ENCODE measurements at places on chromosomes 6 and 20. TPM values are rescaled to one million over a fixed set of nuclear protein-coding genes. Genes with fewer than 3 reads are reported as not detected.

DNA sequence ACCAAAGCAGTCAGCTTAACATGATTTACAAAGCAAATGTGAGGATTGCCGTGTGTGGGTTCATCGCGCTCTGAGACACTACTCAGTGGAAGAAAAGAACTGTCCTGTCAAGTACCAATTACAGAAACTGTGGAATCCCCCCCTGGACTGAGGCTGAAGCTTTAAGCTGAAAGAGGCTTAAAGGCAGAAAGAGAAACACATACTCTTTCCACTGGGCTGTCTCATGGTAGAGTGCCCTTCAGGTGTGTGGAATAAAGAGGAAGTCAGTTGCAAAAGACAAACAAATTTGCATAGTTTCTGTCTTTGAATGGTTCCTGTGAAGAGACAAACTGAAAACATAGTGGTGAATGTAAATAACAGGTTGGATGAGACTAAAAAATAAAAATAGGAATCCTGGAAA lies 560.4 kb upstream of the SYNCRIP start:
- no peak overlapping the region for H3K4me3 ChIP-seq
- H3K4me1 ChIP-seq = no peaks in the 10 kb centered on the region
- DNase-seq = no peak
- no peak overlapping the region for H3K27ac ChIP-seq

DNA sequence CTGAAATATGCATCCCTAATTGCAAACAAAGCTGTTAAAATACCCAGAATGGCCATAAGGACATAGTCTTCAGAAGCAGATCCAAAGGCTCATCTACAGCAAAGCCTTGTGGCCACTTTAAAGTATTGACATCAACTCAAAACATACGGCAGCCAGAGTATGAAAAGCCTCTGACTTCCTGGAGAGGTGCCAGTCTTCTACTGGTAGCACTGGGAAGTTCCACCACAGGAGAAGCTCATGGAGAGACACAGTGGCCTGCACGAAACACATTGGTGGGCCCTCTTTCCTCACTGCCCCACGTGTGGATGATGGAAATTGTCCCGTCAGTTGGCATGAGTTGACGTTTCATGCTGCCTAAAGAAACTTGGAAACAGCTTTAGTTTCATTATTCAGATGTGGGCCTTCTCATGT lies 202.6 kb upstream of the HEY2 start:
- peaks cover 12% of the 10 kb centered on the region for H3K27me3 ChIP-seq
- no peaks in the 10 kb centered on the region for H3K36me3 ChIP-seq
- no peak overlapping the region for H3K27ac ChIP-seq

GRCh38 chr6:16956361-16956760 lies 145.5 kb upstream of the STMND1 start:
- no peak for DNase-seq
- H3K27me3 ChIP-seq = peaks cover 36% of the 10 kb centered on the region
- peaks cover 30% of the 10 kb centered on the region for H3K4me1 ChIP-seq
- peak overlapping the region; percentile 82 for H3K27ac ChIP-seq
- no peak overlapping the region for H3K4me3 ChIP-seq
- peaks cover 8% of the 10 kb centered on the region for H3K36me3 ChIP-seq

DNA sequence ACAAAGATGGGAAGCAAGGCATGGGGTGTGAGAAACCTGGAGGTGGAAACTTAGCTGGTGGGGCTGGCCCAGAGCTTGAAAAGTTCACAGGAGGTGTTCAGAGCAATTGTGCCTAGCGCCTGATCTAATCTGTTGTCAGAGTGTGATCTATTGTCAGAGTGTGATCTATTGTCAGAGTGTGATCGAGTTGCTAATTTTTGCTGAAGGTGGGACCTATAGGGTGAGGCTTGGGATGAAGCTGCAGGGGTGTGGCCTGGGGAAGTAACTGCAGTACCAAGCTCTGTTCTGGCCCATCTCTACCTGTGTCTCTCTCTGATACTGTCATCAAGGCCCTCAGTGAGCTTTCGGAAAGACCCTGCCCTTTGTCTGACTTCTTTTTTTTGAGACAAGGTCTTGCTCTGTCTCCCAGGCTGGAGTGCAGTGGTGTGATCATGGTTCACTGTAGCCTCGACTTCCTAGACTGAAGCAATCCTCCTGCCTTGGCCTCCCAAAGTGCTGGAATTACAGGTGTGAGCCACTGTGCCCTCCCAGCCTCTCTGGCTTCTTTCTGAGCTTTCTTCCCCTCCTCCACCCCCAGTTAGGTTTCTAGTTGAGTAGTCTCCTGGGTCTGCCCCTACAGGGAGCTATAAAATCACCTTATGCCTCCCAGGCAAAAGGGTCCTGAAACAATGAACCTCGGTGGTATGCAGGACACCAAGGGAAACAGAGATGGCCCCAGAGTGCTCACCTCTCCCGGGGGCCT lies 150.8 kb upstream of the RNF24 start:
- peaks cover 24% of the 10 kb centered on the region for H3K4me1 ChIP-seq
- peaks cover 7% of the 10 kb centered on the region for H3K27me3 ChIP-seq
- no peaks in the 10 kb centered on the region for H3K36me3 ChIP-seq
- H3K27ac ChIP-seq = no peak overlapping the region
- no peak overlapping the region for H3K4me3 ChIP-seq

DNA sequence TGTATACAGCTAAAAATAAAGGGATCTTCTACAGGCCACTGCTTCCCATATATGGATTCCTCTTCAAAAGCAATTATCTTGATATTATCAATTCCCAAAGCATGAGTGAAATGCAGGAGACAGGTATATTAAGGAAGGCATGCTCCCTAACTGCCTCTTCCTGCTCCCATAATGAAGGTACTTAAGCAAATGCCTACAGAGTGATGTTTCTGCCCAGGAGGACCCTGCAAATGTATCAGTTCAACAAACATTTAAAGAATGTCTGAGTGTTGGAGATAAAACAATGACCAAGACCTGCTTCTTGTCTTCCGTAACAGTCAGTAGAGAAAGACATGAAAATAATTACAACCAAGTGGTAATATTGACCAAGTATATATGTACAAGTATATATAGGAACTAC lies 4.2 kb downstream of the UBE2J1 start:
- H3K36me3 ChIP-seq = peaks cover 23% of the 10 kb centered on the region
- no peak for DNase-seq
- H3K27ac ChIP-seq = no peak overlapping the region
- H3K4me3 ChIP-seq = no peak overlapping the region

- H3K36me3 ChIP-seq = peaks cover 22% of the 10 kb centered on the region
- H3K27ac ChIP-seq = no peak overlapping the region
- no peak overlapping the region for H3K4me3 ChIP-seq
- no peaks in the 10 kb centered on the region for H3K27me3 ChIP-seq
- no peak for DNase-seq
- peaks cover 4% of the 10 kb centered on the region for H3K4me1 ChIP-seq
Measured at GRCh38 chr6:144543006-144543871, 258.1 kb downstream of the UTRN start.

DNA sequence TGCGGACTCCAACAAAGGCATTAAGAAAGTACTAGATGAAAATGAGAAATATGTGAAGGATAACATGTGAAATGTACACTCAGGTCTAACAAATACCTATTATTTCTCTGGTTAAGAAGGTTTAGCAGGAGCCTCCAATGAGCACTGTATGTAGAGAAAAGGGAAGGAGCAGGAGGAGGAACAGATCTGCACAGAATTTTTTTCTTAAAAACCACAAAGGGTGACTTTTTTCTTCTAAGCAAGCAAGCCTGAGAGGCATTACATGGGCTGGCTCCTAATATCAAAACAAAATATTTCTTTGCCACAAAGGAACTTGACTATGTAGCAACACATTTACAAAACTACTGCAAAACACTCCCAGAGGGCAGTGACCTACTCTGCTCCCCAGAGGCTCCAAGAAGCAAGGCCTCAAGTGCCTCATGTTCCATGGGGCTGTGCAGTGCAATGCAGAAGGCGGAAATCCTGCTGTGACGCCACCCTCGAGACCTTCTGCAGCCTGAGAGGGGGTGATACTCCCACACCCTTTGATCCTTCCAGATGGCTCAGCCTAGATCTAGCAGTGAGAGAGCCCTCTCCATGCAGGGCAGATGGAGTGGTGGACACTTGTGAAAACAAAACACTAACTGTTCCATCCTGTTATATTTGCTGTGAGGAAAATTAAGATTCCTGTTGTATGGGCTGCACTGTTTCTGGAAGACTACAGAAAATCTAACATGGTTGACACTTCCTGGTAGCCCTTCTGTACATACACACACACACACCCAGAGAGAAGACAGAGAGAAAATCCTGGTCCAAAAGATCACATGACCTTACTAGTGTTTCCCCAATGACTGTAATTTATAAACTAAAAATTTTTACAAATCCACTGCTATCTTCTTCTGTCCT lies 36.0 kb upstream of the SMIM29 start:
- DNase-seq = no peak
- peaks cover 13% of the 10 kb centered on the region for H3K4me1 ChIP-seq
- H3K27ac ChIP-seq = no peak overlapping the region
- H3K4me3 ChIP-seq = no peak overlapping the region
- no peaks in the 10 kb centered on the region for H3K27me3 ChIP-seq
- H3K36me3 ChIP-seq = peaks cover 16% of the 10 kb centered on the region

DNA sequence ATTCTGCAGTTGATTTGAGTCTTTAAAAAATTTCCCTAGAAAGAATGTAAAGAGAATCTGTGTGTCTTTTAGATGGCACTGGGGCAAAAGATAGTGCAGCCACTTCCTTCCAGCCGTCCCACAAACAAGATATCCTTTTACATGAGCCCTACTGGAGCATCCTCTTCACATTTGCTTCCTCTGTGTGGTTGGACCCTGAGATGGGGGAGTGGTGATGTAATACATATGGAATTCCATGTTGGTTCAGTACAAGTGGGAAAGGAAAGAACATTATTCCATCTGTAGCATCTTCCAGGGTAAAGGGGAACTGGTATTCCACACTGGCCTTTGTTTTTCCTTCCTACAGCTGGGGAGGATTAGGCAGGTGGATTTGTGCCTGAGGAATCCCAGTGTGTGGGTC lies 78.9 kb upstream of the ISM1 start:
- H3K4me1 ChIP-seq = peaks cover 3% of the 10 kb centered on the region
- no peaks in the 10 kb centered on the region for H3K36me3 ChIP-seq
- H3K27ac ChIP-seq = no peak overlapping the region
- peaks cover 5% of the 10 kb centered on the region for H3K27me3 ChIP-seq
- H3K4me3 ChIP-seq = no peak overlapping the region

DNA sequence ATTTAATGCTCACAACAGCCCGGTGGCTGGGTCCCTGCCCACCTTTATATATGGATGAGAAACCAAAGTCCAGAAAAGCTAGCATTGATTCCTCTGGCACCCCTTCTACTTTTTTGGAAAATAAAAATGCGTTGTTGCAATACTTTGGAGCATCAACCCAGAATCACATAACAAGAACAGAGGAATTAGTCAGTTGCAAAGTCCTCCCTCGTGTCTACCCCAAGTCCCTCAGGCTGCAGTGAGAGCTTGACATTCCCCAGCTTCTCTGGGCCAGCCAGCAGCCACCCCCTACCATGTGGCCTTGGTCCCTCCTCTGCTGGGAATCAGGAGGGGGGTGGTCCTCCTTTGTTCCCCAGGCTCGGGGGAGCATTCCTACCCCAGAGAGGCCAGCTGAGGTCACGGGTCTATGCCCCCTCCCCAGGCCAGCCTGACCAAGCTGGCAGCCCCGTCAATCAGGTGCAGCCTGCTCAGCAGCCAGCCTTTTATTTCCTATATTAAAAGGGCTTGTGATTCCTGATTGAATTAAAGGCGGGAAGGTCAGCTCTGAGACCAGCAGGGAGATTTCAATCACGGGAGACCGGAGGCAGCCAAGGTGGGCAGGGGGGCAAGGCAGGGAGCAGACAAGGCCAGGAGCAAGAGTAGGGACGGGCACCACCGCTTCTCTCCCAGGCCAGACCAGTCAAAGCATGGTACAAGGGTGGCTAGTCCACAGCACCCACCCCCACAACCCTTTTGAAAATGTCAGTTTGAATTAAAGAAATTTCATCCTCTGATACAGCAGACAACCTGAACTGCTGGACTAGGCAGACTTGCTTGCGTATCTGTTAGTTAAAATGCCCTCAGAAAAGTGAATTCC lies 158.9 kb downstream of the MRPL14 start:
- H3K36me3 ChIP-seq = no peaks in the 10 kb centered on the region
- H3K27ac ChIP-seq = no peak overlapping the region
- DNase-seq = no peak

DNA sequence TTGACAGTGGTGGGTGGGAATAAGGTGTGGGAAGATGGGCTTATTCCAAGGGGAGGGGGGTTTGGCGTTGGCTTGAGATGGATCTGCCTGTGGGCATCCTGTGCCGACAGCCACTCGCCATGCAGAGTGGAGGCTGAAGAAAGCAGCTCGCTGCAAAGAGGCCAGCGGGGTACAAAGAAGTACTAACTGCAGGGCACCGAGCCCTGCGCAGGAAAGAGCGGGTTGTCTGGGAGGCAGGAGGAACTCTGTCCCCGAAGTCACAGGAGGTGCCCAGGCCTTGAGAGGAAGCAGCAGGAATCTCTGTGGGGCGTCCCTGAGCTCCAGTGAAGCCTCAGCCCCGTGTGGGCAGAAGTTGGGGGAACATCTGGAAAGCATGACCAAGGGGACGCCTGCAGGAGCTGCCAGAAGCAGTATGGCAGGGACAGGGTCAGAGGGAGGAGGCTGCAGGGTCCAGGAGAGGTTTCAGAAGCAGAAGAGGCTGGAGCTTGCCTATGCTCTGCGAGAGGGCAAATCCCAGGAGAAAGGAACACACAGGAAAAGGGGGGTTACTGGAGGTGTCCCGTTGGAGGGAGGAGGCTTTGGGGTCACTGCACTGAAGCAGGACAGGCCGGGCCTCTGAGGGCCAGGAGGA lies 77.2 kb downstream of the THBS2 start:
- no peak overlapping the region for H3K27ac ChIP-seq
- no peaks in the 10 kb centered on the region for H3K36me3 ChIP-seq
- H3K4me3 ChIP-seq = no peak overlapping the region
- H3K27me3 ChIP-seq = peaks cover 7% of the 10 kb centered on the region
- no peaks in the 10 kb centered on the region for H3K4me1 ChIP-seq
- no peak for DNase-seq

DNA sequence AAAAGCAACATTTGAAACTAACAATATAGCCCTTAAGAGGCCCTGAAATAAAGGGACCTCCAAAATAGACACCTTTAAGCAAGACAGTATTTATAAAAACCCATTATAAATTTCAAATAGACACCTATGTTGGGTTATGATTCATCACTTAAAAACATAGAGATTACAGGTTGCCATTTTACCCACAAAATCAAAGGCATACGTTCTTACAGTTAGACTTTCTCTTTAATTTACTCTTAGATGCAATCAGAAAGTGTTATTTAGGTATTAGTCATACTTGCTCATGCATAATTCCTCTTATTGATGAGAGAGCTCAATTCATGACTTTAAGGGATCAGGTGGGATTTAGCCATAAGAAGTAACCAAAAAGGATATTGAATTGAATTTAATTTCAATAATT lies 51.5 kb upstream of the TMEM200A start:
- H3K4me1 ChIP-seq = peaks cover 7% of the 10 kb centered on the region
- H3K36me3 ChIP-seq = no peaks in the 10 kb centered on the region
- no peak overlapping the region for H3K4me3 ChIP-seq
- no peak overlapping the region for H3K27ac ChIP-seq
- no peak for DNase-seq
- no peaks in the 10 kb centered on the region for H3K27me3 ChIP-seq

NHSL1 gene
- 0.68 TPM for total RNA-seq

ZNF831 gene
- 6.9 TPM for total RNA-seq

OPRM1 gene
- not detected for total RNA-seq

FOXS1 gene
- total RNA-seq = not detected

AVP gene
- not detected for total RNA-seq

OR12D3 gene
- total RNA-seq = not detected

CST5 gene
- total RNA-seq = not detected
